ENCODE measurements at places on chromosomes 1 and 21.

DNA sequence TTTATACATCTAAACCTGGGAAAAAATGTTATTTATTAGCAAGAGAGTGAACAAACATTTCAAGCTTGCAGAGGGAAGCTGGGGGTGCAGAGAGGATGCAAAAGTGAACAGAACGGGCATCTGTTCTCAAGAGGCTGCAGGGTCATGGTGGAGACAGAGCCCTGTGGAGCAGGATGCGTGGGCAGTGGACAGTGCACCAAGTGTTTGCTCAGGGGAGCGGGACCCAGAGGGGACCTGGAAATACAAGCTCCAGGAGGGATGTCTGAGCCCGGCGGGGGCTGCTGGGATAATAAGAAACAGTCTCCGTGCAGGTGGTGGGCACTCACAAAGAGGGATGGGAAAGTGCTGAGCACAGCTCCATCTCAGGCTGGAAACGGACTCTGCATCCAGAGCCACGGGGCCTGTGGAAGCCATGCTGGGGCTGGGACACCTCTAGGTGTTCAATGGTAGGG lies 105.3 kb upstream of the SLC45A1 start:
- DNase-seq = no peak

DNA sequence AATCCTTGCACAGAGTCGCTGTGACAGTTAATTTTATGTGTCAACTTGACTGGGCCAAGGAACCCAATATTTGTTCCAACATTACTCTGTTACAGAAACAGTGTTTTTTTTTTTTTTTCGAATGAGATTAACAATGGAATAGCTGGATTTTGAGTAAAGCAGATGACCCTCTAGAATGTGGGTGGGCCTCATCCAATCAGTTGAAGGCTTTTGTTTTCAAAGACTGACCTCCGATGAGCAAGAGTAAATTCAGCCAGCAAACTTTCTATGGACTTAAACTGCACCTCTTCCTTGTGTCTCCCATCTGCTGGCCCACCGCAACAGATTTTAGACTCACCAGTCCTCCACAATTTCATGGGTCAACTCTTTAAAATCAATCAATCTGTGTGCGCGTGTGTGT lies 17.0 kb downstream of the CRYZ start:
- no peak for DNase-seq

DNA sequence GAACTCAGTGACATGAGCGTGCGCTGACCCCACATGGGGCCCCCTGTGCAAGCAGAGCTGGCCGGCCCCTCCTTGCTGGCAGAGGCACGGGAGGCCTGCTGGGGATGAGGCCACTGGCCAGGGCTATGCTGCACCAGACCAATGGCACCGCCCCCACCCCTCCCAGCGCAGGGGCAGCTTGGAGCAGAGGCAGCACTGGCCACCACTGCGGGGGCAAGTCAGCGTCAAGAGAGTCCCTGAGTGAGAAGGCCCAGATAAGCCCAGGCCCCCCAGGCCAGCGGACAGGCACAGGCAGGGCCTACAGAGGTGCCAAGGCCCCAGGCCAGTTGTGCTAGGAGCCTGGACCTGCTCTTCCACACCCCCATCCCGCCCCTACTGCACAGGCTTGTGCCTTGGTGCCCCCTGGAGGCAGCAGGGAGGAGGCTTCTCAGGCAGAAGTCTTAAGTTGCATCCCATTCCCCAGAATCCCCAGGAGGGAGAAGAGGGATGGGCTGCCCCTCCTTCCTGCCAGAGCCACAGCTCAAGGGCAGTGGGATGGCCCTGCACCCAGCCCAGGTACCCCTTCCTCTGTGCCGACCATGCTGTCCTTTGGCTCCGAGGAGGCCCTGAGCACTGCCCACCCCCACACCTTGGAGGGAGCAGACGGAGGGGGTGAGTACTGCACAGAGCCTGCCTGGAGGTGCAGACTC lies 35.8 kb downstream of the EPHX1 start:
- DNase-seq = no peak

- no peak for DNase-seq
These were observed 128.0 kb downstream of the TGFBR3 start for GRCh38 chr1:91757763-91758460.

GRCh38 chr1:20982316-20982715 lies 194.4 kb downstream of the EIF4G3 start:
- DNase-seq = no peak

- DNase-seq = no peak
These were observed 27.6 kb downstream of the GABPB2 start for GRCh38 chr1:151098126-151098525.

Measured in stimulated activated CD4-positive, alpha-beta T cell treated with anti-CD3 and anti-CD28 coated beads, Interleukin-15, amount 100 ng/mL, for 1 hour (primary cell).